Pulmonary artery endothelial cell (primary cell): ENCODE measurements at places on chromosomes 5 and 9.

GRCh38 chr5:169904059-169904458 lies 76.2 kb downstream of the INSYN2B start:
- no peak for DNase-seq

DNA sequence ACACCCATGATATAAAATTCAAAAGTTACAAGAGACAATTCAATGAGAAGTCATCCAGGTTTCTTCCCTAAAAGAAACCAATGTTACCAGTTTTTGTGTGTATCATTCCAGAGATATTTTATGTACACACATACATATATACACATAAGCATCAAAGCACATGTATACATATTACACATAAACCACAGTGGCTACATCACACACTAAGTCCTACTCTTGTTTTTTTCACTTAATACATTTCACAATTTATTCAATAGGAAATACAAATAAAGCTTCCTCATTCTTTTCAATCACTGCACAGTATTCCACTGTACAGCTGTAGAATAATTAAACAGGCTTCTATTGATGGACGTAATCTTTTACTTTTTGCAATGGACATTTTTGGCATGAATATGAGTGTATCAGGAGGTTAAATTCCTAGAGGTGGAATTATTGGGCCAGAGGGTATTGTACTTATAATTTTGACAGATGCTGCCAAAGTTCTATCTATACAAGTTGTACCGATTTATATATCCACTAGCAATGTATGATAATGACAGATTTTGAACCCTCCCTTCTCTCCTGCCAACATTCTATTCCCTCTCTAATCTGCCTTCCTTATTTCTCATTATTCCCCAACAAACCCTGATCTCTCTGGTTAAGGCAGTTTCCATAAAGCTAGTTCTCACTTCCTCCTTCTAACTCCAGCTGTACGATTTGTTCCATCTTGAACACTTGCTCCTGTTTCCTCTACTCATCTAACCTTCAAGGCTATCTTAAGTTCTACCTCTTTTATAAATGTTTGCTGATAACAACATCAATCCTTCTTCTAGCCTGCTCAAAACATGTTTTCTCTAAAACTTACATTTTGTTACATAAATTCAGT lies 35.2 kb downstream of the MRPS27 start:
- DNase-seq = no peak

DNA sequence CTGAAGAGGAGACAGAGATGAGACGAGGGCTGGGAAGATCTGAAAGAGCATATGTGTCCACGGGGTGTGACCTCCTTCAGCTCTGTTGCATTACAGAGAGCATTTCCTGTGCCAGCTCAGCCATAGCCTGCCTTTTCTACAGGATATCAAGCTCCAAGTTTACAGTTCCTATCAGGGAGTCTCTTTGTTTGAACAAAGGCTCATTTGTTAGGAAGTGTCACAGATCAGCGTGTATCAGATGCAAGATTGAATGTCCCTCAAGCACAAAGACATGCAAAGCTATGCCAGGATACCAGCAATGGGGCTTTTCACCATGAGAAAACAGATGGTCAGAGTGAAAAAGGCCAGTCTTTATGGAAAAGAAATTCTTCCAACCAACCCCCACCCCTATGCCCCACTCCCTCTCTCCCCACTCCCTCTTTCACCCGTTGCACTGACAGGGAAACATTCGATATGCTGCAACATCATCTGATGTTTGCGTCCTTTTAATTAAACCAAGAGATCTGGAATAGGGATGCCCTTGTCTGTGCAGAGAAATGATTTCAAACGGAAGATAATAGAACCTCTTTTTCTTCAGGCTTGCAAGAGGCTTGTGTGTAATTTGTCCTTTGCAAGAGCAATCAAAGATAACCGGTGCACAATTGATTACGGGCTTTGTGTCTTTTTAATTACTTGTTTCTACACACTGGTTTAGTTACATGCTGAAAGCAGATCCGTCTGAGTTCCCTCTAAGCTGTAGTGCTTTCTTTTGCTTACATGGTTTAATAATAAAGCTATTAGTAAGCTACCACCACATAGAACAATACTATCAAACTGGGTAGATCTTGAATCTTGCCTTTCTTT lies 263.1 kb upstream of the RGMB start:
- DNase-seq = no peak

- no peak for DNase-seq
Measured at GRCh38 chr5:36310138-36310537, 8.4 kb upstream of the RANBP3L start.

- no peak for DNase-seq
Measured at GRCh38 chr5:180395540-180396274, 42.6 kb upstream of the GFPT2 start.

GRCh38 chr9:106878934-106879333 lies 16.0 kb downstream of the ZNF462 start:
- peak; percentile 78 for DNase-seq
